ENCODE measurements at places on chromosomes 2 and 18. TPM values are rescaled to one million over a fixed set of nuclear protein-coding genes. Genes with fewer than 3 reads are reported as not detected.

DNA sequence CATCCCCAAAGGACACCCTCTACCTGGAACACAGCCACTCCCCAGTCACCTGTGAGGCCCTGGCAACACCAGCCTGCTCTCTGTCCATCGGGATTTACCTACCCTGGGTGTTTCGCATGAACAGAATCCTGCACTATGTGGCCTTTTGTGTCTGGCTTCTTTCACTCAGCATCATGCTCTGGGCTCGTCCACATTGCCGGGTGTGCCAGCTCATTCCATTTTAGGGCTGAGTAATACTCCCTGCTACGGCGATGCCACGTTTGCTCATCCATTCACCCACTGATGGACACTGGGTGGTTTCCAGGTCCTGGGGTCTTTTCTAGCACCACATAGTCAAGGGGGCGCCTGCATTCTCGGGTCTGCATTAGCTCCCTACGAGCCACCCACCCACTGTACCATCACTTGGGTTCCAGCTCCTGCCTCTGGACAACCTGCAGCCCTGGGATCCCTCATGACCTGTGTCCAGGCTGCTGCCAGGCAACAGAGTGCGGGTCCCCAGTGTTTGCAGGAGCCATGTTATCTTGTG, 22.0 kb downstream of the KCNF1 start:
- DNase-seq = no peak

- peak; percentile 47 for DNase-seq
Observed at GRCh38 chr2:170715062-170715931, at the start of gene SP5. Gene SP5, plus strand, starts transcription at chr2:170715337. Its CDS starts 176 bp downstream, at chr2:170715513.

GRCh38 chr2:169741-170140, 94.1 kb downstream of the SH3YL1 start:
- no peak for DNase-seq

DNA sequence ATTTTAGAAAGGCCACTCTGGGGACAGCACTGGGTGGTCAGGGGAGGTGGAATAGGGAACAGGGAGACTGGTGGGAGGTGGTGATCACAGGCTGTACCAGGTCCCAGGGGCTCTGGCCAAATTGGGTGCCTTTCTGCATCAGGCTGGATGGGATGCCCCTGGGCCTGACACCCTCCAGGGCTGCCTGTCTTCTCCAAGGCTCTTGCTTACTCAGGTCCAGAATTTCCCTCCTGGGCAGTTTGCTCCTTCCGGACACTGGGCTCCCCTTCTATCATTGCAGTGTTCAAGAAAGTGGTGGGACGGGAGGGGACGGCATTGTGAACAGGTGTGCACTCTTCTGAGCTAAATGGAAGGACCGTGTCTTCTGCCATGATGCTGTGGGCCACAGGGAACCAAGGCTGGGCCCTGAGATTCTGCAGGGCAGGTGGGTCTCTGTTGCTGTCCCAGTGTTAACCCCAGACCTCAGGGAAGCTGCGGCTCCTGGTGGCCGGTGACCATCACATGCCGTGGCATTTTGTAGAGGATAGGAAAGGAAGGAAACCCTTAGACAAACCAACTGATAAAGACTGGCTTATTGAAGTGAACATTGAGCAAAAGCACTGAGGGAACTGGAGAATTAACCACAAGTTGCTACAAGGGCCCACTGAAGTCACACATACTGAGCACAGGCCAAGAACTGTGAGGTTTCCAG, 93.7 kb upstream of the HS6ST1 start:
- DNase-seq = no peak

Gene GNAL
- 2.8 TPM for total RNA-seq

DNA sequence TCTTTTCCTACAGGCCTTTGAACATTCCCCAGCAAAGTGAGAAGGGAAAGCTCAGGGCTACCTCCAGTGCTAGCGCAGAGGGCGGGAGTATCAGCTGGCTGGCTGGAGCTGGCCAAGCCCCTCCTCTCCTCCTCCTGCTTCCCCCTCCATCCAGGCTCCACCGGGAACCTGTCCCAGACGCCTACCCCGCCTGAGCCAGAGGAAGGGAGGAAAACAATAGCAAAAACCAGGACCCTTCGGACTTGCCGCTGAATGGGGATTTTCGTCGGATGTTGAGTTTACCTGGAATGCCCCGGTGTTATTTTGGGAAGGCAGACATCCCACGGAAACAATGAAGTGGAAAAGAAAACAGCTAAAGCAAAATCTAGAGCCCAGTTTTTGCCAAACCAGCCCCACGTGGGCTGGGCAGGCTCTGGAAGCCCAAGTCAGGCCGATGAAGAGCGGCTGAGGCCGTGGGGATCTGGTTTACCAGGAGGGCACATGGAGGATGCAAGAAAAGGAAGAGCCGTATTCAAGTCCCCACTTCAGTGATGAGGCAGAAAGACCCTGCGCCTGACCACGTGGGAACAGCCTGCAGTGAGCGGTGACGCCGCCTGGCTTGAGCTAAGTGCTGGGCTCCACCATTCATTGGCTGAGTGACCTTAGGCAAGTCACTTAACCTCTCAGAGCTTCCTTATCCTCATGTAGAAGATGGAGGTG, 100.4 kb upstream of the LCLAT1 start:
- peak; percentile 83 for DNase-seq

DNA sequence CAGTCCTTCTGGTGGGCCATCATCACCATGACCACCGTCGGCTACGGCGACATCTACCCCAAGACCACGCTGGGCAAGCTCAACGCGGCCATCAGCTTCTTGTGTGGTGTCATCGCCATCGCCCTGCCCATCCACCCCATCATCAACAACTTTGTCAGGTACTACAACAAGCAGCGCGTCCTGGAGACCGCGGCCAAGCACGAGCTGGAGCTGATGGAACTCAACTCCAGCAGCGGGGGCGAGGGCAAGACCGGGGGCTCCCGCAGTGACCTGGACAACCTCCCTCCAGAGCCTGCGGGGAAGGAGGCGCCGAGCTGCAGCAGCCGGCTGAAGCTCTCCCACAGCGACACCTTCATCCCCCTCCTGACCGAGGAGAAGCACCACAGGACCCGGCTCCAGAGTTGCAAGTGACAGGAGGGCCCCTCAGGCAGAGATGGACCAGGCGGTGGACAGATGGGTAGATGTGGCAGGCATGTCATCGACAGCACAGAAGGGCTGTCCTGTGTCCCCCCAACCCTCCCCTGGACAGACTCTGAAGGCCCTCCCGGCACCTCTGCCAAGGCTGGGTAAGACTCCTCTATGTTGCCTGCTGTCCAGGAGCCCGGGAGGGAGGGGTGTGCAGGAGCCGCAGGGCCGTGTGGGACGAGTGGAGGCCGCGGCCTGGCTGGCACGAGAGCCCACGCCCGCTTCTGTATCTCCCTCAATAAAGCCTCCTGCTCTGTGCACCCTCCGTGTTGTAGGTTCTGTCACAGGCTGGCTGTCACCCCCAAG, 2.0 kb downstream of the KCNF1 start:
- no peak for DNase-seq

Gene SERPINB3
- total RNA-seq = not detected

Gene PLCD4
- total RNA-seq = 0.45 TPM

DNA sequence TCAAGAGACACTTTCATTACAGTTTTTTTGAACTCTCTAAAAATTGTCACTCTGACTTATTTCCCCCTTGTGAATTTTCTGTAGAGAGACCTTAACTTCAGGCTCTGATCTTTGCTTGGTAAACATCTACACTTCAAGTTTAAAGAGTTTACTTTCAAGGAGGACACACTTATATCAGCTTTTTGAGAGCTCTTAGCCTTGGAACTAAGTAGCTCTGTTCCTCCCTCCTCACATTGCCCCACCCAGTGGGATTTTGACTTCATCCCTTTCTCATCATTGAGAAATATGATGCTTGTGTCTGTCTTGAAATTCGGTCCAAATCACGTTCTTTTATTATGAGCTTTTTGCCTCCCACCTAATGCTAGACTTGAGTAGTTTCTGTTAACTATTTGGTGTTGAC, 433.4 kb upstream of the MEIS1 start:
- DNase-seq = no peak

- DNase-seq = no peak
Observed at GRCh38 chr2:163594497-163594896, 141.3 kb downstream of the FIGN start.

- no peak for DNase-seq
Observed at GRCh38 chr2:122329278-122329677, 573.8 kb downstream of the TSN start.

- peak; percentile 54 for DNase-seq
Observed at GRCh38 chr2:120820953-120821279, 85.2 kb downstream of the GLI2 start.

DNA sequence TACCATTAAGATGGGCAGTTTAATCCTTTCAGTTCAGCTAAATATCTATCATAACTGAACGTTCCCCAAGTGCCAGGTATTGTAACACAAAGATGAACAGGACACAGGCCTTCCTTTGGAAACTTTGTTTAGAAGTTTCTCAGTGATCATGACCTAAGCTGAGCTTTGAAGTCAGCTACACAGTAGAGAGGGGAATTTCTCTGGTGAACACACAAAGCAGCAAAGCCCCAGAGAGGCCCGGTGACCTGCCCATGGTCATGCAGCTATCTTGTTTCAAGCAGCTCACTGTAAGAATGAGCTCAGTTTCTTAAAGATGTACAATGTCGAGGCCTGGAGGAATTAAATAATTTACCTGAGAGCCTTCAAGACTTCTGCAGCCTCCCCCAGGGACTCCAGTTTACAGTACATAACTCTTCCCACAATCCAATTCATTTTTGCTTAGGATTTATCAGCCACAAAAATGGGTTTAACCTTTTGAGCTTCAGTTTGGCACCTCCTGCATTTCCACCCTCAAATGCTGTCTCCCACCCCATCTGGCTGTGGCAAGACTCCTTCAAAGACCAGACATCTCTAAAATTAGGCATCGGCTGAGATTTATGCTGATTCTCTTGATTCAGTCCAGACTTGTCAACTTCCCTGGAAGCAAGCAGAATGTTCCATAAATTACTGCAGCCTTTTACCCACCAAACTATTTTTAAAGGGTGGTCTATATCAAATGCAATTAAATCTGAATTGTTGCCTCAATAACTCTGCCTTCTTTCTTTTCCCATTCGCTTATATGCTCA, 325.6 kb downstream of the TXNL1 start:
- DNase-seq = no peak

Gene MROH2A
- not detected for total RNA-seq

Gene PSMD14
- 9.4 TPM for total RNA-seq

Gene EFHD1
- 14.8 TPM for total RNA-seq

DNA sequence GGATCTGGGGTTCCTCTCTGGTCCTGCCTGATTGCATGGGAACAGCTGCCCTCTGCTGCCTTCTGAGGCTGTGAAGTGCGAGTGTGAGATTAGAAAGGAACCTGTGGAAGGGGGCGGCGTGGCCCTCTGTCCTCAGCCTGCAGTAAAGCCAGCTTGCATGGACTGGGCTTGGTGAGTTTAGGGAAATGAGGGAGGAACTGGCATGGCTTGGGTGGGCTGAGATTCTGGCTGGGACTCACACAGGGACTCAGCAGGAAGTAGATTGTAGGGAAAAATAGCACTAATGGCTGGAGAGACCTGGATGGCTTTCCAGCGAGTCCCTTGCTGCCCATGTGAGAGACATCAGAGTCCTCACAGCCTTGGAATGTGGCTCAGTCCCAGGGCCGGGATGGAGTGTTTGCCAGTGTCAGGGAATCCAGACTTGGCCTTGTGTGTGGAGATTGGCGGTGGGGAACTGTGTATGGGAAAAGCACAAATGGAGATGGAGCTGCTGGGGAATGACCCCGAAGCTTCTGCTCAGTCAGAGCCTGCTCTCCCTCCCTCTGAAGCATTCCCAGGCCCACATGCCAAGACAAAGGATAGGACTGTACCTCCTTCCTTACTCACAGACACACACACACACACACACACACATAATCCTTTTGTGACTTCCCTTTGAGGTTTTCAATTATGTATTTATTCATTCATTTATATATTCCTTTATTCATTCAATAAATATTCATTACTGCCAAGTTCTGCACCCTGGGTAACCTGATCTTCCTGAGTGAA, 115.4 kb downstream of the ACAA2 start:
- DNase-seq = no peak

GRCh38 chr2:132604561-132604960, 65.4 kb downstream of the LYPD1 start:
- DNase-seq = no peak

GRCh38 chr2:2881499-2881898, 496.1 kb downstream of the EIPR1 start:
- no peak for DNase-seq

DNA sequence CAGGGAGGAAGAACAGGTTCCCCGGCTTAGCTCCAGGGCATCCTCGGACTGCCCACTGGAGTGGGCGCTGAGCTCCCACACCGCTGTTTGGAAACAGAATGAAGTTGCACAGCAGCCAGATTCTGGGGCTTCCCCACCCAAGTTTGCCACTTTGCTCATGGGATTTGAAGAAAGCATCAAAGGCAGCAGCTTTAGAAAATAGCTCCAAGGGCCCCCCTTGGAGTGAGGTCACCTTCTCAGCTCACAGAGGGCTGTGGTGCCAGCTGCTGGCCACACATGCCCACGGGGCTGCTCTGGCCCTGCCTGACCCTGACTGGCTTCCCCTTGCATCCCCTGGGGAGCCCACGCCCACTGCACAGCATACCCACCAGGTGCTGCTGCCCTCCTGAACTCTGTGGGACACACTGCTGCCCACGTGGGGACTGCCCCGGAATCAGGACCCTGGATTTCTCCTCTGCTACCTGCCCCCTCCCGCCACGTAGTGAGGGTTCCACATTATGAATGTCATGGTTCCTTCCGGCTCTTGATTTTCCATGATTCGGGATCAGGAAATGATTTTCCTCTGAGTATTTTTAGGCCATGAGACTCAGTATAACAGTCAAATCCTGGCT, 70.3 kb downstream of the TGOLN2 start:
- no peak for DNase-seq

DNA sequence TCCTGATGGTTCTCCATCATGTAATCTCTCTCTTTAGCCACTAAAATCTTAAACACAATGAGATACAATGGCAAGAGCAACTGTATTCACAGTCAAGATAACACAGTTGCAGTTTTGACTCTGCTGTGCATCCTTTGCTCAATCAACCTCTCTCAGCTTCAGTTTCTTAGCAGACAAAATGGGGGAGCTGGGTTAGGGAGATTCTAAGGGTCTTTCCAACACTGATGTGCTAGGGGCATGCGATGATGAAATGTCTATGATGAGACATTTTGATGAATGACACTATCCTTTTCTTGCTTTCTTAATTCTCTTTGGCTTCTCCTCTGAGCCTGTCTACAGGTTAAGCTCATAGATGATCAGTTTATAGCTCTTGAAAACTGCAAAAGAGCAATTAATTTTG, 1.1 kb downstream of the SERPINB10 start:
- DNase-seq = no peak

Gene DES
- 1,061 TPM for total RNA-seq

- DNase-seq = no peak
Observed at GRCh38 chr18:61988100-61988499, 95.3 kb upstream of the RNF152 start.

DNA sequence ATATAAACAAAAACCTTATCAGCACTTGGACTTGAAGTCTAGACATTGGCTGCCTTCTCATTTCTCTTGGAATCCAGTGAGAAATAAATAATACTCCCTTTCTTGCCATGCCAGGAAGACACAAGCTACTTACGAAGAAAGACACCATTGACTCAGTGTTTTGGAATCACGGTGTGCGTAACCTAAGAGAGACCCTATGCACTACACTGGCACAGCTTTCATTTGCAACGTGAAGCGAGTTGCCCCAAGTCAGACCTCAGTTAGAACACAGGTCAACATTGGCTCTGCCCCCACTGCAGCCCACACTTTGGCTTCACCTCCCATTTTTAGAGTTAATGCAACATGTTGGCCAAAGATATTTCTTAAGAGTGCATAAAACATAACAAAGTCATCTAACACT, 54.2 kb downstream of the PIEZO2 start:
- no peak for DNase-seq

Gene MRPL33
- 54.2 TPM for total RNA-seq

GRCh38 chr2:179107737-179108136, 57.8 kb upstream of the CCDC141 start:
- DNase-seq = no peak

Gene ALPP
- total RNA-seq = not detected

Gene ACMSD
- total RNA-seq = not detected
